Posterior vena cava (tissue), 2 donors: ENCODE measurements at places on chromosomes 16 and 17. TPM values are rescaled to one million over a fixed set of nuclear protein-coding genes. Genes with fewer than 3 reads are reported as not detected.

DNA sequence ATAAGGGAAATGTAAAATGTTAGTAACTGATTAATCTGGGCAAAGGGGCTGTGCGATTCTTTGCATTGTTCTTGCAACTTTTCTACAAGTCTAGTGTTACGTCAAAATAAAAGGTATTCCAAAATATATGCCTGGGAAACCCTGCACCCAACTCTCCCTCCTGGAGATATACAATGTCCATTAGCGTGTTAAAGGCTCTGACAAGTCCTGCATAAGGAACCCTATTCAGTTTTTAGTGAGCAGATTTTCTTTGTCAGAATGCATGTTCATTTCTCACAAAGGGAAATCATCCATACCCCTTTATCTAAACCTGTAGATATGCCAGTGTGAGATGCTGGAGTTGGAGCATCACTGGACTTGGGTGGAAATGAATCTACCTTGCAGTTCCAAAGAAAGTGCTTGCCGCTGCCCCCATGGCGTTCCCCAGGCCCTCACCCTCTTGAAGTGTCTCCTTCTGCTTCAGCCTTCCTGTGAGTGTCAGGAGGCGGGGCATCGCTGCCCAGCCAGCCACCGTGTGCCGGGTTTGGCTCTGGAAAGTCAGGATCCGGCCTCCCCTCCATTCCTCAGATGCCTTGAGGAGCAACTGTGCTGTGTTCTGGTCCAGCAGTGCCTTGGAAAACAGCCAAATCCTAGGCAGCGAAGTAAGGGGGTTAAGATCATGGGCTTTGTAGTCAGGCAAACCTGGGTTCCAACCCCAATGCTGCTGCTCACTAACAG lies 85.5 kb downstream of the RMI2 start:
- DNase-seq: no peak

DNA sequence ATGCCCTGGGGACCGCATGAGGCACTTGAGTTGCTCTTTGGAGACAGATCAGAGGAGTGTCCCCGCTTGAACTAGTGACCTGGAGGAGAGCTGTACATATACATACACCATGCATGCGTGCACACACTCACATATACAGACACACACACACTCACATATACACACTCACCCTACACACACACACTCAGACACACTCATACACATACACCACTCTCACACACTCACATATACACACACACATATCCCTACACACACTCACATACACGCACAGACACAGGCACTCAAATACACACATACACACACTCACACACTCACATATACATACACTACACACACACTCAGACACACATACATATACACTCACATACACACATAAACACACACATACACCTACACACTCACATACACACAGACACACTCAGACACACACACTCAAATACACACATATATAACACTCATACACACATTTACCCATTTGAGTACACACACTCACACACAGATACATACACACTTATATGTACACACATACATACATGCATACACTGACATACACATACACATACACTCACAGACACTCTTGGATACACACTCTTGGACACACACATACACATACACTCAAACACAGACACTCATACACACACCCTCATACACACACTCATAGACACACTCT lies 5.4 kb upstream of the MPP2 start:
- DNase-seq: no peak

DNA sequence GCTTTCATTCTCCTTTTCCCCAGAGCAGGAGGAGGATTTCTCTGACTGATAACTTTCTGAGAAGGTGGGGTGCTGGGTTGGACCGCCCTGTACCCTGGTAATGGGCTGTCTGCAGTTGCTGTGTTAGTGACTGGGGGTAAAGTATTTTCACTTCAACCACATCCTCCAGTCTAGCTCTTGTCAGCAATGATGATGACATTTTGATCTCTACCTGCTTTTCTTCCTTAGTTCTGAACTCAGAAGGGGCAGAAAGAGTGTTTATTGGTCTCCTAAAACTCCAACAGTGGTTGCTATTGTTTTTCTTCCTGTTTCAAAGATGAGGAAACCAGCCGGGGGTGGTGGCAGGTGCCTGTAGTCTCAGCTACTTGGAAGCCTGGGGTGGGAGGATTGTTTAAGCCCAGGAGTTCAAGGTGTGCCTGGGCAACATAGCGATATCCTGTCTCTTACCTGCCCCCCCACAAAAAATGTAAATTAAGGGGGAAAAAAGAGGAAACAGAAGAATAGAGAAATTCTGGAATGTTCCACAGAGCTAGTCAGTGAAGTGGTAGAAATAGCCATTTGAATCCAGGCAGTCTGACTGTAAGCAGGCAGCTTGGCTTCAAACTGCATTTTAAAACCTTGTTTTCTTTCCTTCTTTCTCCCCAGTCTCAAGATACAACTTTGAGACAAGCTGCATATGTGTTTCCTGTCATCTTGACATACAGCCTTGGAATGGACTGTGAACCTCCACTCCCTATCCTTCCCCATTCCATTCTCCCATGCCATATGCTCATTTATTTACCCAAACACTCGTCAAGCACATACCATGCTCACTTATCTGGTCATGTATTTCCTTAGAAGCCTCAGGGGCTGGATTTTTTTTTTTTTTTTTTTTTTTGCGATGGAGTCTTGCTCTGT lies 3.3 kb upstream of the N4BP1 start:
- DNase-seq: no peak

DNA sequence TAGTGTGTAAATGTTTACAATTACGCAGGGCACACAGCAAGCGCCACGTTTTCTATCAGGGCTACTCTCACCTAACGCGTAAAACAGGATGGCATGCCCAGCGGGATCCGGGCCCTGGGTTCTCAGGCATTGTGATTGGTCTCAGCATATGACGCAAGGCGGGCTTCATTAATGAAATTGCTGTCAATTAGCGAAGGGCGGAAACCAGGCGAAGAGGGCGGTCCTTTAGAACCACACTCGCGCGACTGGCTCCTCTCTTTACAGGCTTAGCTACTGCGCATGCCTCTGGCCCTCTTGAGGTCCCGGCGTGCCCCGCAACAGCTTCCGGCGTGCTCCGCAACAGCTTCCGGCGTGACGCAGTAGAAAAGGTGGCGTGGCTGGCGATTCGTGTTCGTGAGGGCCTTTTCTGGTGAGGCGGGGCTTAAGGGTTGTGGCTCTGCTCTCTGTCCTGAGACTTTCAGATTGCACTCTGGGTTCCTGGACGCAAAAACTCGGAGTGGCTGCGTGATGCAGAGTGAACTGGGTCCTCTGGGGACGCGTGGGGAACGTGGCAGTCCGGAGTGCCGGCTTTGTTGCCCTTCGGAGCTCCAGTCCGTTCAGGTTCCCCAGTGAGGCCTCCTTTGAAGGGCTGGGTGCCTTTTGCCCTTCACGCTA lies 9.2 kb downstream of the OR2C1 start:
- DNase-seq: peak; percentile 95

DNA sequence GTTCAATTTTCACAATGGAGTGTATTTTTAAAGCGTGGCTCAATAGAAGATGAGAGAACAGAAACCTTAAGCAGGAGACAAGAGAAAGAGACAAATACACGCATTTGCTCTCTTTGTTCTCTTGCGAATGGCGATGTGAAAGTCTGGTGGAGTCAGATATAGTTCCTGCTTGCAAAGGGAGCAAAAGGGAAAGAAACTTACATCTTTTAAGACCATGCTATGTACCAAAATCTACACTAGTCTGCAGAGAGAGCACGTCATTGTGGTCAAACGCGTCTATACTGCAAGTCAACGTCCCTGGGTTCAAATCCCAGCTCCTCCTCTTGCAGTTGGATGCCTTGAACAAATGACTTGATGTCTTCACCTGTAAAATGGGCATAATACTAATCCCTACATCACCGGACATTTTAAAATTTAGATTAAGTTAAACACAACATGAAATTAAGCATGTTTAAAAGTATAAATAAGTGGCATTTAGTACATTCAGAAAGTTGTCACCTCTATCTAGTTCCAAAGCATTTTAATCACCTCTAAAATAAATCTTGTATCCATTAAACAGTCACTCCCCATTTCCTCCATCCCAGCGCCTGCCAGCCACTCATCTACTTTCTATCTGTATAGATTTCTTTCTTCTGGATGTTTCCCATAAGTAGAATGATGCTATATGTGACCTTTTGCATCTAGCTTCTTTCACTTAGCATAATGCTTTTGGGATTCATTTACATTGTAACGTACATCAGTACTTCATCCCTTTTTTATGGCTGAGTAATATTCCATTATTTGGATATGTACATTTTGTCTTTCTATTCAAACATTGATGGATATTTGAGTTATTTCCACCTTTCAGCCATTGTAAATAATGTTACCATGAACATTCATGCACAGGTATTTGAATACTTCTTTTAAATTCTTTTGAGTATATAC lies 406.9 kb downstream of the TMEM114 start:
- DNase-seq: no peak

DNA sequence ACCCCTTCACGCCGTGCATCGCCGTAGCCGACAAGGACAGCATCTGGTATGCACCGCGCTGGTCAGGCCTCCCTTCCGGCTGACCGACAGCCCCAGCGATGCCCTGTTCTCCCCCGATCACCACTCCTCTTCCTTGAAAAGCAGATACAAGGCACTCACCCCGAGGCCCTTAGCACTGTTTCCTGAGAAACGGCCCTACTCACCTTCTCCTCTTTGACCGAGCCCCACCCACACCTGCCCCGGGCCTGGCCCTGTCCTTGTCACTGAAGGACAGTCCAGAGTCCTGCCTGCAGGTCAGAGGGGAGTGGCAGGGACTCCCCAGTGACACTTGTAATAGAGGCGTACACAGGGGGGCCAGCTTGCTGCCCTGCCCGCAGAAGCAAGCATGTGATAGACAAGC lies 45.9 kb upstream of the CHMP6 start:
- DNase-seq: peak; percentile 46

PEMT gene
- 26.0 TPM for total RNA-seq

CAVIN1 gene
- 733 TPM for total RNA-seq

IL17C gene
- not detected for total RNA-seq

IGFALS gene
- total RNA-seq: not detected
